ENCODE measurements at places on chromosomes 11 and 22.
A peak's percentile ranks its signal among the peaks of the same experiment; 100 is the strongest.

GRCh38 chr11:96172604-96173003 is 170.4 kb downstream of the MAML2 start:
- DNase-seq, result no peak

GRCh38 chr11:45423036-45423435 is 136.9 kb upstream of the SYT13 start:
- no peak for DNase-seq

GRCh38 chr11:81787584-81788049 is 946.0 kb downstream of the FAM181B start:
- DNase-seq, result no peak

- DNase-seq, result no peak
Observed at GRCh38 chr22:49113758-49114157, 713.9 kb downstream of the BRD1 start.

DNA sequence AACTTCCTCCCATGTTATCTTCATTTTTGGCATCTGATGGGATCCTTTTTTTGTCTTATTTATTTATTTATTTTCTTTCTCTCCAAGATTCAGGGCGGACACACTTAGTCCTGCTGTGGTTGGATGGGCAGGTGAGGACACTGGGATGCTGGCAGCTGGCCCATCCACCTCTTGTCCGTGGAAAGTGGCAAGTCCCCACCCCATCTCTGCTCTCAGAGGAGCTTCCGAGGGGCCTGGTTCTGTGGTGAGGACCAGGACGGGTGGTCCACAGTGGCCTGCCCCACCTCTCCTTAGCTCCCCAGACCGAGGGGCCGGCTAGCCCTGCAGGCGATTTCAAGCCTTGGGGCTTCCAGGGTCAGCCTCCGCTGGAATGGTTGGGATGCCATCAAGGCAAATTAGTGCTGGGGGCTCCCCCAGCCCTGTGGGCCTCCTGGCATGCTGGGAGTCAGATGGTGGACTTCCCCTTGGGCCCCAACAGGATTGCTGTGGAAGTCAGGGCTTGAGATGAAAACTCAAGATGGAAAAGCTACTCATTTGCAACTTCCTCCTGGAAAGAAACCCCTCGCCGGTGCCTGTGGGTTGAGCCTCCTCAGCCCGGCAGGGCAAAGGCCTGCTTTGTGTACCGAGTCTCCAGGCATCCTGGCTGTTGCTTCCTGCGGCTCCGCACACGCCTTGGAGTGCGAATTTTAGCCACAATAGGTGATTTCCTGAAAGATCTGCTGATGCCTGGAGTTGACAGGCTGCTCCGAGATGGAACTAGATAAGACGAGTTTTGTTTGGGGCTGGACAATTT is 31.2 kb upstream of the LINC01488 start:
- no peak for DNase-seq

- no peak for DNase-seq
Observed at GRCh38 chr11:469684-470560, 19.8 kb downstream of the PTDSS2 start.

- DNase-seq, result peak; percentile 69
Observed at GRCh38 chr11:68974421-68975194, 6.2 kb downstream of the MRGPRD start.

- no peak for DNase-seq
Observed at GRCh38 chr11:21485006-21485405, 707.9 kb upstream of the ANO5 start.
